ENCODE measurements at places on chromosomes 13 and 19.
A peak's percentile ranks its signal among the peaks of the same experiment; 100 is the strongest.

GRCh38 chr13:105255472-105255871, 1280.0 kb downstream of the EFNB2 start:
- H3K27ac ChIP-seq, result no peak overlapping the region
- DNase-seq, result no peak

GRCh38 chr13:25674371-25674770, 302.6 kb downstream of the ATP8A2 start:
- H3K27ac ChIP-seq, result no peak overlapping the region
- DNase-seq, result no peak
- no peaks in the 10 kb centered on the region for H3K36me3 ChIP-seq
- no peaks in the 10 kb centered on the region for H3K27me3 ChIP-seq

GRCh38 chr19:29379257-29380021, 146.4 kb upstream of the VSTM2B start:
- no peaks in the 10 kb centered on the region for H3K36me3 ChIP-seq
- no peaks in the 10 kb centered on the region for H3K4me1 ChIP-seq
- DNase-seq, result no peak
- H3K4me3 ChIP-seq, result no peak overlapping the region
- no peaks in the 10 kb centered on the region for H3K27me3 ChIP-seq

GRCh38 chr13:95284436-95284835, 16.8 kb downstream of the ABCC4 start:
- no peak for DNase-seq
- peaks cover 3% of the 10 kb centered on the region for H3K4me1 ChIP-seq
- no peaks in the 10 kb centered on the region for H3K27me3 ChIP-seq
- H3K4me3 ChIP-seq, result no peak overlapping the region
- H3K27ac ChIP-seq, result no peak overlapping the region
- no peaks in the 10 kb centered on the region for H3K36me3 ChIP-seq

- DNase-seq, result no peak
- no peak overlapping the region for H3K4me3 ChIP-seq
- no peaks in the 10 kb centered on the region for H3K4me1 ChIP-seq
- no peaks in the 10 kb centered on the region for H3K27me3 ChIP-seq
Observed at GRCh38 chr13:79870123-79870522, 389.2 kb downstream of the NDFIP2 start.

DNA sequence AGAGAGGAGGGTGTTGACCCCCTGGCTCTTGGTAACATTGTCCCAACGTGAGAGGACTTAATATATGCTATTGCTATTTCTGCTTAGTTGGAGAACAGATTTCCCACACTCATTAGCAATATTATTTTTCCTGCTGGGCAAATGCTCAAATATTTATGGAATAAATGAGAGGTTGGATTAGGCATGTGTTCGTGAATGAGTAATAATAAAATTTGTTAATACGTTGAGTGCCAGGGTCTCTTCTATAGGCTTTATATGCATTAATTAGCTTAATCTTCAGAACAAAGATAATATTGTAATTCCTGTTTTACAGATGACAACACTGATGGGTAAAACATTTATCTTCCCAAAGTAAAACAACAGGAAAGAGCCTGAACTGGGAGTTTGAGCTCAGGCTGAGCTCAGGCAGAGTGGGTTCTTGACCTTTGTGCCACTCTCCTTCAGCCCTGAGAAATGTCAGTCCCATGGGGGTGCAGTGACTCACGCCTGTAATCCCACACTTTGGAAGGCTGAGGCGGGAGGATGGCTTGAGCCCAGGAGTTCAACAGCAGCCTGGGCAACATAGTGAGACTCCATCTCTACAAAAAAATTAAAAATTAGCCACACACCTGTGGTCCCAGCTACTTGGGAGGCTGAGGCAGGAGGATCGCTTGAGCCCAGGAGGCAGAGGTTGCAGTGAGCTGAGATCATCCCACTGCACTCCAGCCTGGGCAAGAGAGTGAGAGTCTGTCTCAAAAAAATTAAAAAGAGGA, 1.2 kb downstream of the ZNF233 start:
- no peak for DNase-seq
- H3K27ac ChIP-seq, result no peak overlapping the region
- H3K4me1 ChIP-seq, result no peaks in the 10 kb centered on the region
- H3K36me3 ChIP-seq, result no peaks in the 10 kb centered on the region
- H3K27me3 ChIP-seq, result no peaks in the 10 kb centered on the region

GRCh38 chr19:16364231-16364865, 39.7 kb downstream of the KLF2 start:
- H3K4me1 ChIP-seq, result peaks cover under 1% of the 10 kb centered on the region
- DNase-seq, result no peak
- peaks cover 3% of the 10 kb centered on the region for H3K27me3 ChIP-seq
- no peak overlapping the region for H3K4me3 ChIP-seq
- no peak overlapping the region for H3K27ac ChIP-seq

DNA sequence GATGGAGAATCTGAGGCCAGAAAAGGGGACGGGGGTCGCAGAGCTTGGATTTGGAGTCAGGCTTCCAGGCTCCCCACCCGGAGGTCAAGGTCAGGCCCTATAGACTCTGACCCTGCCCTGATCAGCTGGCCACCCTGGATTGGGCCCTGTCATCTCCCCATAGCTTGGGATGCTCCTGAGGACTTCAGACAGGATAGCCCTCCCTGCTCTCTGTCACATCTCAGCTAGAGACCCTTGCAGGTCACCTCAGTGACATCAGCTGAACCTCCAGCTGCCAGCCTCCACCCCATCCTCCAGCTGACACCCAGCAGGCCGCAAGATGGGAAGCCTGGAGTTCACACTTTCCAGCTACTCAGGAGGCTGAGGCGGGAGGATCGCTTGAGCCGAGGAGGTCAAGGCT, 2.8 kb upstream of the TPM4 start:
- peaks cover 98% of the 10 kb centered on the region for H3K4me1 ChIP-seq
- peak overlapping the region; percentile 99 for H3K27ac ChIP-seq
- no peak overlapping the region for H3K4me3 ChIP-seq
- peaks cover 3% of the 10 kb centered on the region for H3K36me3 ChIP-seq
- no peak for DNase-seq

DNA sequence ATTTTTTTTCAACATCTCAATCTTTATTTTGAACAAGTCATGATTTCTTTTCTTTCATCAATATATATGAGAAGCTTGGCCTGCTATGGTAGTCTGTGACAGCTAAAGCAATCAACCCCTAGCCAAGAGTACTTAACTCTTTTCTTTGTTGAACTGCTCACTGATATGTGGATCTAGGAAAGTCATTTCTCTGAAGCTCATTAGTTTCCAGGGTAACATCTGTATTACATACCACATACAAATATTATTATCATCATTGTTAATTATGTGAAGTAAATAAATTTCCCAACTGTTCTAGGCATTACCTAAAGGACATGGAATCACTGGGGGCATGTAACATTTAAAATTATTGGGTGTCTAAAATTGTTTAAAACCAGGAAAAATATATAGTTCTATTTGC, 267.3 kb downstream of the DCT start:
- H3K4me1 ChIP-seq, result no peaks in the 10 kb centered on the region
- no peak overlapping the region for H3K4me3 ChIP-seq
- H3K27ac ChIP-seq, result no peak overlapping the region

Data from esophagus squamous epithelium (tissue), 5 donors.